CD4-positive, alpha-beta T cell treated with Interleukin-12 subunit alpha and Interleukin-12 subunit beta, for 1 hour (primary cell): ENCODE measurements at places on chromosomes 11 and 22.

GRCh38 chr11:19774817-19775580 lies 62.4 kb downstream of the NAV2 start:
- no peak for DNase-seq

- no peak for DNase-seq
Observed at GRCh38 chr11:46066335-46066734, 54.9 kb downstream of the PHF21A start.

DNA sequence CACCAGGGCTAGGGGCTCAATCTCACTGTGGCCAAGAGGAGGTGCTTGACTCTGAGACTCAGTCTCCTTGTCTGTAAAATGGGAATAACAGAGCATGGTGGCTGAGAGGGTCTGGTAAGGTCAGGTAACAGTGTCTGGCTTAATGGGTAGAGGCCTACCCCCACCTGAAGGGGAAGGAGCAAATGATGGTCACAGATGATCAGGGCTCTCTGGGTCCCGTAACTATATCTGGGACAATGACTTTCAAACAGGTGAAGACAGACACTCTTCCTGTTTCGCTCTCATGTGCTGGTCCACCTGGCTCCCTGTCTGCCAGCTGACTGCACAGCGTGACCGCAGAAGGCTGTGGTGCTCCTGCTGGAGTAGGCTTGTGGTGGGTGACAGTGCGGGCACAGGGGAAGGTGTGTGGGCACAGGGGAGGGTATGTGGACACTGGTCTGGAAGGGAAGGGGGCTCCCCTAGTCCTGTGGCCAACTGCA lies 4.0 kb downstream of the A4GALT start:
- DNase-seq, result no peak

- DNase-seq, result no peak
Observed at GRCh38 chr11:26537341-26537740, 34.7 kb downstream of the MUC15 start.

DNA sequence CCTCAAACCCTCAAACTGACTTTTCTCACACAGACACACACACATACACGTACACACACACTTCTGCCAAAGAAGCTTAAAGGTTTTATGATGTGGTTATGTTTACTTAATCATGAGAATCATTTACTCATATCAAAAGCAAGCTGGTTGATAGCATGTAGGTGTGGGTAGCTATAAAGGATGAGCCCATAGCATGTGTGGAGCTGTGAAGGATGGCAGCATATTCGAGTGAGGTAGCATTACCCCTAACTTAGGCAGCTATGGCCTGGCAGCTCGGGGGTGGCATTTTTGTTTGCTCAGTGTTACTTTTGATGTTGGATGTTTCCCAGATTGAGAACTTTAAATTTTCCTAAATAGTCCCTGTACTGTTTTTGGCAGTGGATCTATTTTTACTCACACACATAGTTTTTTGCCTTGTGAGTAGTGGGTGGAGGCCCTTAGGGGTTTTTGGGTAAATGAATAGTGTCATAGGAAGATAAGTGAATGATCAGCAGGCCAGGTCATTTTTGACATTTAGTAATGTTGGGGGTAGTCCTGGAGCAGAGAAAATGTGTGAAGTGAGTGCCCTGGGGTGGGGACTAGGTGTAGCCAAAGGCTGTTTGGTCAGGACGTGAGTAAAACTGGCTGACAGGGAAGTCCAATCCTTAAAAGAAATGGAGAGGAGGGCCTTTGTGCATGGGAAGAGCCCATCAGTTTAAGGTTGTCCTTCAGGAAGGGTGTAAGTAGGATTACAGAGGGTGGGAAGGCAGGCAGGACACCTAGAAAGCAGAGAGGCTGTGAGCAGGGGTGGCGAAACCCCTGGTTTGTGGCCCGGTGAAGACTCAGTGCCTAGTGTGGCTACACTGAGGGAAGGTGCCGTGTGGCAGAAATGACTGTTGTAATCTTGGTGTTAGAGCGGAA lies 7.1 kb downstream of the YWHAH start:
- no peak for DNase-seq

GRCh38 chr11:93279851-93280347 lies 50.6 kb upstream of the DEUP1 start:
- DNase-seq, result no peak

- no peak for DNase-seq
Observed at GRCh38 chr11:70829886-70830272, 422.5 kb downstream of the SHANK2 start.

- DNase-seq, result no peak
Observed at GRCh38 chr11:36132940-36133339, 156.3 kb downstream of the COMMD9 start.

DNA sequence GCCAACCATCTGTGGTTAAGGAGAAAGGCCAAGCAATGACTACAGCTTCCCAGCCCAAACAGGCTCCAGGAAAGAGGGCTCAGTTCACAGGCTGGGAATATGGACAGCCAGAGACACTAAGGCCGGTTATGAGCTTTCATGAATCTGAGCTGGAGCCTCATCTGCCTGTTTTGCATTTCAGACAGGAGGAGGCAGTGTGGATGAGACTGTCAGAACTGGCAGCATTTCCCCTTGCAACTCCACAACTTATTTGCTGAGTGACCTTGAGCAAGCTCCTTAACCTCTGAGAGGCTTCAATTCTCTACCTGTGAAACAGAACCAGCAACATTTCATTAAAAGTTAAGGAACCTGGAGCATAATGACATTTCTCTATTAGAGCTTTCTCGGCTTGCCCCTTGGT lies 264.0 kb downstream of the ETS1 start:
- peak; percentile 74 for DNase-seq

DNA sequence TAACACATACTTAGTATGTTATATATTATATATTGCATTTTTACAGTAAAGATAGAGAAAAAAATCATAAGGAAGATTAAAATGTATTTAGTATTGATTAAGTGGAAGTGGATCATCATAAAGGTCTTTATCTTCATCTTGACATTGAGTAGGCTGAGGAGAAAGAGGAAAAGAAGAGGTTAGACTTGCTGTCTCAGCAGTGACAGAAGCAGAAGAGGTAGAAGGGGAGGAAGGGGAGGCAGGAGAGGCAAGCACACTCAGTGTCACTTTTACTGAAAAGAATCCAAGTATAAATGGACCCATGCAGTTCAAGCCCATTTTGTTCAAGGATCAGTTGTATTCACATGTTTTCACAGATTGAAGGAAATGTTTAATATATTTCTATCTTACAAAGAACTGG lies 69.7 kb downstream of the GAB2 start:
- no peak for DNase-seq

GRCh38 chr22:24444251-24444650 lies 16.9 kb downstream of the ADORA2A start:
- DNase-seq, result no peak

DNA sequence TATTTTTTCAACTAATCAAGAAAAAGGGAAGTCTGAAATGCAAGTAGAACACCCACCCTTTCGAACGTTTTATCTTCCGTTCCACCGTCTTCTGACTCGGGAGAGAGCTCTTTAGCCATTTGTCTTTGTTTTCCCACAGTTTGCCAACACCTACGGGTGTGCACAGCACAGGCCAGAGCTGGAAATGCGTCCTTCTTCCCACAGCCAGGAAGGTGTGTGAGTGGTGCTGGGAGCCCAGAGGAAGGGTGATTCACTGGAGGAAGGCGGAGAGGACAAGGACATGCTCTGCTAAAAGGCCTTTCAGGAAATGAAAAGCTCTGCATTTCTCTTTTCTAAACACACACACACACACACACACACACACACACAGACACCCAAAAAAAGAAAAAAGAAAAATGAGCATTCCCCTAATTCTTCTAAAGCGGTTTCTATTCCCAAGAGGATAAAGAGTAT lies 18.5 kb downstream of the ENDOD1 start:
- no peak for DNase-seq

GRCh38 chr22:39574779-39575551 lies 4.4 kb downstream of the CACNA1I start:
- no peak for DNase-seq

GRCh38 chr11:61083601-61084147 lies 18.6 kb upstream of the CD5 start:
- peak; percentile 83 for DNase-seq

DNA sequence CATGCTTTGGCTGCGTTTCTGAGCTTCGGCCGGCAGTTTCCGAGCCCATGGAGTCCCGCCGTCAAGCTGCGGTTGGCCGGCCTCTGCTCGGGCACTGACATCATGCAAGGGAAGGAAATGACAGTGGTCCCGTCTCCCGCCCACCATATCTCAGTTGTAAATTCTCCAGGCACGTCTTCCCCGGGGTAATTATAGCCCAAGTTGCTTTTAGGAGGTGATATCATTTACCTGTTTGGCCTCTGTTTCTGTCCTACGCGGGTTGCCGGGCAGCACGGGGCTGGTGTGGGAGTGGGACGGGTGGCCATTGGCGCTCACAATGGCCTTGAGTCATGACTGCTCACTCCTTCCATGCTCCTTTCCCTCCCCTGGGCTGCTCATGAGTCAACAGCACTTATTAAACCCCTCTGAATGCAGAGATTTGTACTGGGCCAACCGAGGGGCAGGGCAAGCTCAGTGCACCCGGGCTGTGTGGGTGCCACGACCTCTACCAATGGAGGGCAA lies 4.2 kb upstream of the ANO1 start:
- DNase-seq, result no peak

GRCh38 chr11:60753309-60753708 lies 3.4 kb upstream of the MS4A15 start:
- DNase-seq, result no peak

DNA sequence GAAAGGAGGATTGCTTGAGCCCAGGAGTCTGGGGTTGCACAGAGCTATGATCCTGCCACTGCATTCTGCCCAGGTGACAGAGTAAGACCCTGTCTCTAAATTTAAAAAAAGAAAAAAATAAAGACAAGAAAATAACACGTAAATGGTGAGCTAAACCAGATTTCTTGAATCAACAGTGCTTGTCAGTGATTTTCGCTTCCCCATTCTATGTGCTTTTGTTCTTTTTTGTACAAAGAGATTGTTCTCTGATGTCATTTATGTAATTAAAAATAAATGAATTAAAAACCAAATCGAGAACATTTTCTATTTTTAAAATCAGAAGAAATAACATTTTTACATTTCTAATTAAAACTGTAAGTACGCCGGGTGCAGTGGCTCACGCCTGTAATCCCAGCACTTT lies 19.8 kb upstream of the SLC29A2 start:
- DNase-seq, result no peak

- DNase-seq, result no peak
Observed at GRCh38 chr11:34654483-34655334, 33.8 kb downstream of the EHF start.

- DNase-seq, result no peak
Observed at GRCh38 chr11:19121646-19122045, 4.7 kb downstream of the ZDHHC13 start.

- DNase-seq, result no peak
Observed at GRCh38 chr11:75337195-75337654, 14.2 kb downstream of the ARRB1 start.

DNA sequence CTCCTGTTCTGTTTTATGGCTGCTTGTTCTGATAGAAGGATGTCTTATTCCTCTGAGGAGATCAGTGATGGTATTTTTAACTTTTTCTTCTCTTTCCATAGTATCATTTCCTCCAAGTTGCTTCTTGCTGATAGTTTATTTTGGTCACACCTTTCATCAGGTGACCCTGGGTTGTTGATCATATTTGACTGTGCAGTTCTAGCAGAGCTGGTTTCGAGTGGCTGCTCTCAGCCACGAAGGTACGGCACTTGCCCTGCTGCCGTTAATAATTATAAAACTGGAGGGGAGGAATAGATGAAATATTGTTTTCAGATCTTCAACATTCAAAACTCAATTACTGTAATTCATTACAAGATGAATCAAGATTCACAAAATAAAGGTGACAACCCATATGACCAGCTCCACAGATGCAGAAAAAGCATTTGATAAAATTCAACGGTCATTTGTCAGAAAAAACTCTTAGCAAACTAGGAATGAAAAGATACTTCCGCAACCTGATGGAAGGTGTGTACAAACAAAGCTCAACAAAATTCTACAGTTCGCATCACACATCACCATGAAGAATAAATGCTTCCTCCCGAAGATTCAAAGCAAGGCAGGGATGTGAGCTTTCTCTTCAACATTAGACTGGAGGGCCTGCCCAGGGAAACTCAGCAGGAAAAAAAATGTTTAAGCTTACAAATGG lies 59.2 kb upstream of the RTL6 start:
- DNase-seq, result no peak

DNA sequence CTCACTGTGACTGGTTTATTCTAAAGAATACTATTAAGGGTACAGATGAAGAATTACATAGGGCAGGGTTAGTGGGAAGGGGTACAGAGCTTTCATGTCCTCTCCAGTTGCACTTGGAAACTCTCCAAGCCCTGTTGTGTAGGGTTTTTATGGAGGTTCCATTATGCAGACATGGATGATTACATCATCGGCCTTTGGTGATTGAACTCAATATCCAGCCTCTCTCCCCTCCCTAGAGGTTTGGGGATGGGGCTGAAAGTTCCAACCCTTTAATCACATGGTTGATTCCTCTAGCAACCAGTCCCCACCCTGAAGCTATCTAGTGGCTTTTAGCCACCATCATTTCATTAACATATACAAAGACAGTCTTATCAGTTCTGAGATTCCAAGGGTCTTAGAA lies 472.6 kb downstream of the BUD13 start:
- DNase-seq, result no peak

DNA sequence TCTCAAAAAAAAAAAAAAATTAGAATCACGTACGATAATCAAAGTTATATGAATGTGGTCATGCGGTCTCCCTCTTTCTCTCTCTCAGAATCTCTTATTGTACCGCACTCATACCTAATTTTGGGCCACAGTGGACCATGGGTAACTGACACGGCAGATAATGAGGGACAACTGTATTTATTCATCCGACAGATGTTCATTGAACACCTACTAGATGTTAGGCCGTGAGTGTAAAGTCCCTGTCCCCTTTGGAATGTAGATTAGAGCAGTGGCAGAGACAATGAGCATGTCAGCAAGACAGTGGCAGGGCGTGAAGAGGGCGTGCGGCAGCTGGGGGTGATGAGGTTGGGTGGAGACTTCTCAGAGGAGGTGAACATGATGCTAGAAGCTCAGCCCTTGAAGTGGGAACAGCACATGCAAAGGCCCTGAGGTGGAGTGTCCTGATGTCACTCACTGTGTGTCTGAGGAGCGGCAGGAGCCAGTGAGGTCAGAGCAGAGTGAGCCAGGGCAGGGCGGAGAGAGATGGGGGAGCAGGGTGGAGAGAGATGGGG lies 25.1 kb downstream of the CACNA1I start:
- no peak for DNase-seq

- DNase-seq, result no peak
Observed at GRCh38 chr11:62988276-62988675, 3.5 kb upstream of the SLC22A6 start.

- DNase-seq, result no peak
Observed at GRCh38 chr22:43530349-43531201, 118.8 kb downstream of the MPPED1 start.

- DNase-seq, result no peak
Observed at GRCh38 chr11:132005887-132006286, 635.5 kb downstream of the NTM start.

DNA sequence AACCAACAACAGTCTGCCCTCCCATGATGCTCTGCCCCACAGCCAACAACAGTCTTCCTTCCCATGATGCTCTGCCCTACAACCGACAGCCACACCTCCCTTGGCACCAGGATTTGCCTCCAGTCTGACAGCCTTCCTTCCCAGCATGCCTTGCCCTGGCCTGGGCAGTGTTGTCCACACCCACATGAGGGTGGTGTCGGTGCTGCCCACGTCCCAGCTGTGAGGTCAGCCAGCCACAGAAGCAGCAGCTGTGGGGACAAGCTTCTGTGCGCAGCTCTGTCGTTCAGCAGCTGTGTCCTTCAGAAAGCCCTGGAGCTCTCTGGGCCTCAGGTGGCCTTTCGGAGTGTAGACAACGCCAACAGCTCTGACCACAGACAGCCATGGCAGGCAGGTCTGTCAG lies 1378.9 kb downstream of the BRD1 start:
- DNase-seq, result no peak
